ENCODE measurements at places on chromosomes 1 and 21. TPM values are rescaled to one million over a fixed set of nuclear protein-coding genes. Genes with fewer than 3 reads are reported as not detected.

MROH7 gene
- not detected for total RNA-seq

NEK2 gene
- 40.4 TPM for total RNA-seq

C1orf116 gene
- 2.5 TPM for total RNA-seq

LIN28A gene
- not detected for total RNA-seq

BCAR3 gene
- total RNA-seq, result 56.8 TPM

RGS1 gene
- not detected for total RNA-seq

CASQ1 gene
- total RNA-seq, result not detected

CYP4A11 gene
- total RNA-seq, result not detected
